ENCODE measurements at places on chromosomes 1 and 21. TPM values are rescaled to one million over a fixed set of nuclear protein-coding genes. Genes with fewer than 3 reads are reported as not detected.

DNA sequence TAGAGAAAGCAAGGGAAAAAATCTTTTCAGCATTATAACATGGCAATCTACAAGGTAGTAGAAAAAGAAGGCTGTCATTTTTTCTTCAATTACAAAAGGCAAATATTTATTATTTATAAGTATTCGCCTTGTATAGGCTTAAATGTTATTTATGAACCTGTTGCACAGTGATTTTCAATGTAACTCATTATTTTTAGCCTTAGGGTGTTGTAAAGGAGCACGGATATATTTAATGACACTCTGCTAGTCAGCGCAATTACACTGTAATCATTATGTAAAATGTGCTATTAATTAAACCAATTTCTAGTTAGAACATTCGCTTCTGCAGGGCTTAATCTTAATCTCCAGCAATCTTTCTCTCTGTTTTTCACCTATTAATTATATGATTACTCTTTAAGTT lies 145.0 kb downstream of the ATG4C start:
- no peak overlapping the region for H3K4me3 ChIP-seq
- no peaks in the 10 kb centered on the region for H3K27me3 ChIP-seq
- H3K36me3 ChIP-seq: no peaks in the 10 kb centered on the region

Gene SPRR2G
- total RNA-seq: not detected

DNA sequence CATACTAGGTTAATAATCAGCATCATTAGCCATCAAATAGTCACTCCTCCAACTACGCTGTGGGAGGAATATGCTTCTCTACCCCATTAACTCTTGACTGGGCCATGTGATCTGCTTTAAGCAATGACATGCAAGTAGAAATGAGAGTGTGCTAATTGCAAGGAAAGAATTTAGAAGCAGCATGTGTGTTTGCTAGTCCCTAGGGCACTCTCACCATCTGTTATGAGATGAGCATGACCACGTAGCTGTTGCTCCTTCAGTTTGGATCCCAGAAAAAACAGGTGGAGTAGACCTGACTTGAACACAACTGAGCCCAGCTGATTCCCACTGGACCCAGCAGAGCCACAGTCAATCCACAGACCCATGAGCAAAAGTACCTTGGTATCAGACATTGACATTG lies 19.7 kb upstream of the RGS7 start:
- H3K4me1 ChIP-seq: no peaks in the 10 kb centered on the region
- no peak overlapping the region for H3K27ac ChIP-seq

- H3K36me3 ChIP-seq: peaks cover 8% of the 10 kb centered on the region
- DNase-seq: no peak
- H3K4me1 ChIP-seq: no peaks in the 10 kb centered on the region
- H3K4me3 ChIP-seq: no peak overlapping the region
Observed at GRCh38 chr21:37233551-37234146, 33.5 kb downstream of the VPS26C start.

DNA sequence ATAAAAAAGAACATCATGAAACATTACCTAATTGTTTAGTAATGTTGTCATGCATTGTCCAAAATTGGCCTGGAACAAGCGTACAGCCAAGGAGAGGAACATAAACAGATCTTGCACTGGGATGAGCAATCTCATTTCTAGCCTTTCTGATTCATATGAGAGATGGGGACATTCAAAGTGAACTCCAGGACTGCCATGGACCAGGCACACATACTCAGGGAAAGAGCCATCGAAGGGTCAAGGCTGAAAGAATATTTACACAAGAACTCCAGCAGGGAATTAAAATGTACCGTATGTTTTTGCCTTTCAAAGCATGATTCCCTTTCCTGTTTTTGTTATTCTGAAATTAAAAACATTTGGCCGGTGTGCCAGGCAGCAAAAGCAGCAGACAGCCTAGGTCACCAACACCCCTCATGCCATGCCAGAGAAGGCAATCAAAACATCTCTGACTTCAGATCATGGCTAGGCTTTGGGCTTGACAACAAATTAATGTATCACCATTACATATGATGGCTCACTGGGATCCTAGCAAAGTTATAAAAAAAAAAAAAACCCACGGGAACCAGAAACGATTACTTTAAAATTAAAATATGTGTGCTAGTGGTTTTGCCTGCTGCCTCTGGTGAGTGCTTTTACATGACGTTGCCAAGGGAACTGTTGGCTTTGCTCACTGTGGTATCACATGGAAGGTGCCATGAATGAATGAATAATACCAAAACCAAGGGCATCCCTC lies 159.8 kb downstream of the TGFBR3 start:
- peak overlapping the region; percentile 77 for H3K27ac ChIP-seq
- H3K4me1 ChIP-seq: peaks cover 37% of the 10 kb centered on the region
- no peak overlapping the region for H3K4me3 ChIP-seq
- H3K36me3 ChIP-seq: no peaks in the 10 kb centered on the region

DNA sequence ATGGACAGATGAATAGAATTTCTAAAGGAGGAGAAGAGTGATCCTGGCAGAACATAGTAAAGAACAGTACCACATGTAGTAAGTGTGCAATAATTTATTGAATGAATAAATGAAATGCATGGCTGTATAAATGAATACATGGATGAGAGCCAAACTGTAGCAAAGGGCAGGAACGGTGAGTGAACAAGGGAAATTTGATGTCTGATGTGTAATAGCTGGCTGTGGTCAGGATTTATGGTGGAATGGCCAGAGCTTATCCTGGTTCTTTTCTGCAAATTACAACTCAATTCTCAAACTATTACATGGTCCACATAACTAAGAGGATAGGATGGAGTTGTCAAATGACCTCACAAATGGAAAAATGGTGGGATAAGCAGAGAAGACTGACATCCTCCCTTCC lies 43.2 kb upstream of the ARHGAP29 start:
- H3K27me3 ChIP-seq: no peaks in the 10 kb centered on the region
- no peaks in the 10 kb centered on the region for H3K36me3 ChIP-seq
- H3K4me3 ChIP-seq: no peak overlapping the region
- H3K4me1 ChIP-seq: no peaks in the 10 kb centered on the region

DNA sequence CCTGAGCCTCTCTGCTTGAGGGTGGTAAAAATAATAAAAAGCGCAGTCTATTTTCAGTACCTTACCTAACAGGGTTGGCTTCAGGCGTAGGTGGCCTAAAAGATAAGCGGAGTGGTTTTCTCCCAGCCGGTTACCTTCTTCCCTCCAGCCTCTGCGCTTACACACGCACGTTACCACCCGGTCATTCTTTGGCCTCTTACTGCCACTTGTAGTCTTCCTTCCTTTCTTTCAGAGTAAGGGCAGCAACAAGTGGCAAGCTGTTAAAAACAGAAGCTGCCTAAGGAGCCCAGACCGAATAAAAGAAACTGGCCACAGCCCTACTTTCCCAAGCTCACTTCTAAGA lies 35.4 kb downstream of the CLCA1 start:
- no peak for DNase-seq
- H3K4me1 ChIP-seq: peaks cover 5% of the 10 kb centered on the region
- H3K27me3 ChIP-seq: no peaks in the 10 kb centered on the region

DNA sequence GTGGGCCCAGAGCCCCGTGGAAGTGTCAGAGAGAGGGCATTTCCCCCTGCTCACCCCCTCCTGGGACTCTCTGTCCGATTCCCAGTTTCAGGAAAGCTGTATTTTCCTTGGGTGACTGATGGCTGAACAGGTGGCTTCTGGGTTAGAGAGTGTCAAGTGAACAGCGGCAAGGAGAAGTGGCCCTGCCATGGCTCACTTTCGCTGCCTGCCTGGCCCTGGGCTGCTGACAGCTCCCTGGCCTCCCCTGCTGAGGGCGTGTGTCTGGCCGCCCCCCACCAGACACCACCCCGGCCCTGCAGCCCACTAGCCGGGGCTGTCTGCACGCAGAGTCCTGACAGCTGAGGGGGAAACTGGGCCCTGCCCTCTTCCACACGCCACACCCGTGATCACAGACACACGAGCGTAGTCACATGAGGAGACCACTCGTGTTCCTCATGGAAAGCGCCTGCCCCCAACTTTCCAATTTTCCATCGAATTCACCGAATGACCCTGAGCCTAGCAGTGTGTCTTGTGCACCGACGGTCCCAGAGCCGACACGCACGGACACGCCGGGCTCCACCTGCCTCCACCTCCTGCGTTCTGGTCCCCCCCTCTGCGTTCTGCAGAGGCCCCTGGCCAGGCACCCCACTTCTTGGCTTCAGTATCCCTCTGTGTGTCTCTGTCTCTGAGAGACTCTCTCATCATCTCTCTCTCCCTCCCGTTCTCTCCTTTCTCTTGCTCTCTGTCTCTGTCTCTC lies 60.6 kb upstream of the CASZ1 start:
- H3K4me3 ChIP-seq: peak overlapping the region; percentile 35
- peak overlapping the region; percentile 99 for H3K27ac ChIP-seq
- DNase-seq: no peak
- H3K4me1 ChIP-seq: peaks cover 46% of the 10 kb centered on the region
- no peaks in the 10 kb centered on the region for H3K27me3 ChIP-seq
- H3K36me3 ChIP-seq: no peaks in the 10 kb centered on the region

Gene ECM1
- 4.5 TPM for total RNA-seq

Gene ADORA3
- total RNA-seq: 0.71 TPM

Gene IGSF9
- total RNA-seq: not detected

Gene TPTE
- total RNA-seq: not detected

DNA sequence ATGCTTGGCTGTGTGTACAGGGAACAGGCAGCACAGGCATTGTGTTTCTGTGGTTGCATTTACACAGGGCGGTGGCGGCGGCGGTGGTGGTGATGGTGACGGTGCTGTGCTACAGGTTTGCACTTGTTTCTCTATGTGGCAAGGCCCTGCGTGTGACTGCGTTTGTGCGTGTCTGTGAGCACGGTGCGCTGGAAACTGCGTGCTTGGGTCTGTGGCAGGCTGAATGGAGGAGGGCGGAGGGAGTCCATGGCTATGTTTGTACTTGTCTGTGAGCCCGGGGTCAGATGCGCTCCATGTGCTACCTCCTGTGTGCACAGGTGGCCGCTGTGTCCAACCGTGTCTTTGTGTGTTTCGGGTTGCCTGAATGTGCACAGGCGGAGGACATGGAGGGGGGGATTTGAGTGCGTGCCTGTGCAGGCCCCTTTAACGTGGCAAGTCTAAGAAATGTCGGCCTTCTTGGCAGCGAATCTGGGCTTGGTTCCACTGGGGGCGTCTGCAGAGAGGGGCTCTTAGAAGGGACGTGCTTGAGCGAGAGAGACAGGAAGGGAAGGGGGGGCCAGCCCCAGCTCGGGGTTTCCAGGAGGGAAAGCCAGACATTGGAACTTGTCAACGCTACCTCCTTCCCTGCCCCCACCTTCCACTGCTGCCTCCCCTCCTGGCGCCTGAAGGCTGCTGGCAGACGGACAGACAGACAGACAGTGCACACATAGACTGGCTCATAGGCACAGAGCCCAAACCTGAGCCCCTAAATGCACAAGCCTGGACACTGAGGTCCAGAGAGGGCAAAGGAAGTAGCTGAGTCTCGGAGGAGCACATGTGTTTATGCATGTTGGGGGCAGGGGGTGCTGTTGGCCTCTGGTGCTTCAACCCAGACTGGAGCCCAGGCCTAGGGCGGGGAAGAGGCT lies 32.7 kb upstream of the WASF2 start:
- no peaks in the 10 kb centered on the region for H3K27me3 ChIP-seq
- peak overlapping the region; percentile 53 for H3K27ac ChIP-seq
- H3K4me1 ChIP-seq: peaks cover 74% of the 10 kb centered on the region

DNA sequence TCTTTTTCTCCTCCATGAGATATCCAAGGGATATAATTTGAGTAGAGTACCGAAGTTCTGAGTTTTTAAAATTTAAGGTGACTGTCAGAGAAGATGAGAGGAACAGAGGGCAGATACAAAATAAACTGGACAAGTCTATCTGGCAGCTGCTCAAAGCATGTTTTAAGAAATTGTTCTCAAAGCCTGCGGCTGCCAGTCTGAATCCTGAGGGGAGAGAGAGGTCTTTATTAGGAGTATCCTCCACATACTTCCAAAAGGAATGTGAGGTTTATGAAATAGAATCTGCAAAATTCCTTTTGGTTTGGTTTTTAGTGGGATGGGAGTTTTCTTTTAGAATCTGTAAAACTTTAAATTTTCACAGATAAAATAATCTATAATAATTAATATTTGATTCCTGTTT lies 41.3 kb downstream of the TTC13 start:
- no peak overlapping the region for H3K27ac ChIP-seq
- no peak for DNase-seq
- H3K27me3 ChIP-seq: no peaks in the 10 kb centered on the region
- no peak overlapping the region for H3K4me3 ChIP-seq
- H3K4me1 ChIP-seq: no peaks in the 10 kb centered on the region
- peaks cover 3% of the 10 kb centered on the region for H3K36me3 ChIP-seq

DNA sequence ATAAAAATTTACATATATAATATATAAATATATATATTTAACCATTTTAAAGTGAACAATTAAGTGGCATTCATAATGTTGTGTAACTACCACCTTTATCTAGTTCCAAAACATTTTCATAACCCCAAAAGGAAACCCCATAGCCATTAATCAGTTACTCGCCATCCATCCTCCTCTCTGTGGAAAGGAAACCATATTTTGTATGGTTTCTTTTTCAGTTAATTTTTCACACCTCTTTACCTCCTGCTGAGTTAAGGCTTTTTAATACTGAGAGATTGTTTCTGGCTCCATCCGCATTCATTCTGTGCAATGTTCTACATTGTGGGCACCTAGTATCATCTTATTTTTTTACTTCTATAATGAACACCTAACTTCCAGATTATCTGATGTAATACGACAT lies 512.1 kb downstream of the LMO4 start:
- no peak overlapping the region for H3K27ac ChIP-seq
- H3K4me3 ChIP-seq: no peak overlapping the region
- H3K27me3 ChIP-seq: peaks cover 3% of the 10 kb centered on the region
- H3K36me3 ChIP-seq: no peaks in the 10 kb centered on the region
- no peak for DNase-seq
- no peaks in the 10 kb centered on the region for H3K4me1 ChIP-seq

- no peaks in the 10 kb centered on the region for H3K36me3 ChIP-seq
- no peak overlapping the region for H3K27ac ChIP-seq
- DNase-seq: no peak
- H3K4me3 ChIP-seq: no peak overlapping the region
- no peaks in the 10 kb centered on the region for H3K27me3 ChIP-seq
Observed at GRCh38 chr1:226461087-226461486, 53.2 kb upstream of the PARP1 start.

GRCh38 chr1:37157634-37158033 lies 123.3 kb upstream of the GRIK3 start:
- no peaks in the 10 kb centered on the region for H3K4me1 ChIP-seq
- no peaks in the 10 kb centered on the region for H3K27me3 ChIP-seq
- no peak for DNase-seq
- no peak overlapping the region for H3K27ac ChIP-seq
- no peaks in the 10 kb centered on the region for H3K36me3 ChIP-seq
- H3K4me3 ChIP-seq: no peak overlapping the region
